Hepatocyte (in vitro differentiated cells): ENCODE measurements at places on chromosomes 7 and 10. TPM values are rescaled to one million over a fixed set of nuclear protein-coding genes. Genes with fewer than 3 reads are reported as not detected.

FBXL13 gene
- total RNA-seq, result 1.8 and 3.3 TPM in 2 replicates

MRPL43 gene
- 60.1 and 65.9 TPM in 2 replicates for total RNA-seq

TCERG1L gene
- total RNA-seq, result 0.12 and 0.47 TPM in 2 replicates

FXYD4 gene
- total RNA-seq, result 0.80 TPM in 1 of 2 replicates, not detected in the other

MMD2 gene
- not detected in 2 replicates for total RNA-seq

ANXA8L1 gene
- 38.0 and 54.0 TPM in 2 replicates for total RNA-seq
